ENCODE measurements at places on chromosomes 1 and 21. TPM values are rescaled to one million over a fixed set of nuclear protein-coding genes. Genes with fewer than 3 reads are reported as not detected.

GRCh38 chr1:31811605-31812004, 4.2 kb downstream of the SPOCD1 start:
- no peak for DNase-seq

DNA sequence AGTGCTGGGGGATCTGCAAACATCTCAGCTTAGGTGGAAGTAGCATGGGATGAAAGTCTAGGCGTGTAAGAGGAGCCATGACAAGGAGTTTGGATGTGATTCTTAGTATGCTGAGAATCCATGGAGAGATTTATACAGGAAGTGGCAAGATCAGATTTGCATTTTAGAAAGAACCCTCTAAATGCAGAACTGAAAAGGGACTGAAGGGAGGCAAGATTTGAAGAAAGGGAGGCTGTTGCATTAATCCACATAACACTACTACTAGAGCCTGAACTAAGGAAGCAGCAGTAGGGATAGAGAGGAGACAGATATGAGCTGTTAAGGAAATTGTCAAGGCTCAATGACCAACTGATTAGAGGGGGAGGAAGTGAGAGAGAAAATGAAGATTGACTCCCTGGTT, 9.8 kb downstream of the C1orf74 start:
- DNase-seq, result no peak

DNA sequence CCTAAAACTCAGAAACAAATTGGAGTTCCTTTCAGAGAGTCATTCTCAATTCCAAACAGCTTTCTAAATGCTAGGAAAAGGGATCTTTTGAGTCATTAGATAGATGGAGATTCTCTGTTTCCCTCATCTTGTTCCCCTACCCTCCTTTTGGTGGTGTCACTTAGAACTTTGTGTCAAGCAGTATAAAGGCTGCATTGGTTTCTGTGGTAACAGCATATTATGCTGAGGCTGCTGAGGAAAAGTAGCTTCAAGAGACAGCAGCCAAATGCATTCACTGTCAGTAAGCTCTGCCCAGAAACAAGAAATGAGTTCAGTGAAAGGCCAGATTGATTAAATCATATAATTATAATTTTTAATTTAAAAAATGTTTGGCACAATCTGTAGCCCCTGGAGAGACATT, 144.1 kb downstream of the LRRC40 start:
- DNase-seq, result no peak

DNA sequence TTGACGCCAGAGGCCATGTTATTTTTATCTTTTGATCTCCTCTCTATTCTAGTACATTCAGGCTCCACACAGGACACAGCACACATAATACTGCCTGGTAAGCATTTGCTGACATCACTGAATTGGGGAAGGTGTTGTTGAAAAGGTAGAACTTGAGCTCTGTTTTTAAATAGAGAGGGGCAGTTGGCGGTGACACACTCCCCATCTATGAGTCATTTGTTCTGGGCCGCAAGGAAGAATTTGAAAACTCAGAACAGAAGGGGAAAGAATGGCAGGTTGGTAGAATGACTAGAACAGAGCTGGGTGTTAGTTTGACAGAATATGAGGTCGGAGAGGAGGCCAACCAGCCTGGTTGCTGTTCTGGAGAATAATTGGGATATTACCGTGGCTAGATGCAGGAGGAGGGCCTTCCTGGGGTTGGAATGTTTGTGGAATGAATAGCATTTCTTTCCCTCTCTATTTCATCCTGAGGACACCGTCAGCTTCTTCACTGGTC, 52.1 kb upstream of the ERRFI1 start:
- no peak for DNase-seq

- DNase-seq, result no peak
Measured at GRCh38 chr1:231376875-231377549, 38.9 kb downstream of the SPRTN start.

- DNase-seq, result no peak
Measured at GRCh38 chr1:204564835-204565234, 48.6 kb downstream of the MDM4 start.

DNA sequence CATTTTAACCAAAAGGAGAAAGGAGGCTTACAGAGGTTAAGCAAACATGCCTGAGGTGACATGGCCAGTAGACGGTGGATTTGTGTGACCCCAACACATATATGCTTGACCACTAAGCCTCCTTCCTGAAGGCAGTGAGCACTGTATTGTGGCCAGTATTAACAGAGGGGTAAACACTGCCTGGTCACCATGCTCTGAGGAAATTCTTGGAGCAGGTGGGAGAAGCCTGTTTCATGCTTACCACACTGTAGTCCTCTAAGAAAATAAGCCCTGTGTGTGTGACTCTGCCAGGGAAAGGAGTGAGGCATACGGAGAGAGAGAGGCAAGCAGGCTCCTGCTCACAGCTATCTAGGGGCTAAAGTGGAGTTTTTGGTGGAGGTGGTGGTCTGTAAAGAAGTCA, 102.7 kb downstream of the KCND3 start:
- no peak for DNase-seq

DNA sequence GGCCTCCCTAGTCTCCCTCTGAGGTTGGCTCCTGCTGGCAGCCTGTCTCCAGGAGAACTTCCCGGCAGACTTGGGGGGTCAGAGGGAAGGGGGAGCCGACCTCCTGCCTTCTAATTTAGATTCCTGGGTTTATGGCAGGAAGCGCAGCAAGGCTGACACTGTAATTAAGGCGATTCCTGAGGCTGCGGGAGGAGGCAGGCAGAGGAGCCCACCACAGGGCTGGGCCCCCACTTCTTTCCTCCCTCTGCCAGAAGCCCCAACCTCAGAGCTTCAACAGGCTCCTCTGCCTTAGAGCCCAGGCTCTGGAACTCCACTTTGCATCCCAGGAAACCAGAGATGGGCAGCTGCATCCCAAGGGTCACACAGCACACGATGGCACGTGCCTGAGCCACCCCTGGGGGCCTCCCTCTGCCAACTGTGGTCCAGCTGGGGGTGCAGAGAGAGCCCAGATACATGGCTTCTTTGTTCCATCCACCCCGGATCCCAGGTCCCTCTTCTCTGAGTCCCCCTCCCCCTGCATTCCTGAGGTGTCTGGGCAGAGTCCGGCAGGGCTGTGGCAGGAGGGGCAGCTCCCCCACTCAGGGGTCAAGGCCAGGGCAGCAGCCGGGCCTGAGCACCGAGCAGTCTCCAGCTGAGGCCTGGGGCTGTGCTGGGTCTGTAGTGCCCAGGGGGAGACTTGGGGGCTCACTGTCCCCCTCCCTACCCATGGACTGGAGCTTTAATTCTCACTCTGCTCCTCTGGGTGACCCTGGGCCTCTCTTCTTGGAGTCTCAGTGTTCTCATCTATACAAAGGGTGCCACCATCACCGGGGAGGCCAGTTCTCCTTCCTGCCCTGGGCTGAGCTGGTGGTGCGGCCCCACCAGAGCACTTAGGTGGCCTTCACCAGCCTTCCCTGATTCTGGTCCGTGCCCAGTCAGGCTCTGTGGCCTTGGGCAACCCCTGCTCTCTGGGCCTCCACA, 39.4 kb upstream of the FAM131C start:
- DNase-seq, result no peak

- no peak for DNase-seq
Measured at GRCh38 chr1:68011657-68012375, 38.6 kb downstream of the DIRAS3 start.

GRCh38 chr1:193850745-193851144, 664.3 kb upstream of the B3GALT2 start:
- no peak for DNase-seq

- peak; percentile 65 for DNase-seq
Measured at GRCh38 chr1:143698016-143698415, 273.8 kb downstream of the FAM72C start.

DNA sequence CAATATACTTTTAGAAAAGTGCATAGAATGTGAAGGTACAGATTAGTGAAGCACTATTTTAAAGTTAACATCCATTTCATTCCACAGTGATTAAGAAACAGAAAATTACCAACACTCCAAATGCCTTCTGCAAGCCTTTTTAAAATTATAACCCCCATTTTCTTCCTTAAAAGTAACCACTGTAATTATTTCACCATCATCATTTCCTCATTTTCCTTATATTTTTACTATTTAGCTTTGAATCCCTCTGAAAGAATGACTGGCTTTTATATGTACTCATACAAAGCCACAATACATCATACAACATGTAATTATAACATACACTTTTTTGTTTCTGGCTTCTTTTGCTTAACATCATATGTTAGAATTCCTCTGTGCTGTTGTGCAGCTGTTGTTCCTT, 6.5 kb upstream of the NEGR1 start:
- DNase-seq, result no peak

GRCh38 chr1:46617108-46617800, 643 bp upstream of the MOB3C start:
- DNase-seq, result no peak

DNA sequence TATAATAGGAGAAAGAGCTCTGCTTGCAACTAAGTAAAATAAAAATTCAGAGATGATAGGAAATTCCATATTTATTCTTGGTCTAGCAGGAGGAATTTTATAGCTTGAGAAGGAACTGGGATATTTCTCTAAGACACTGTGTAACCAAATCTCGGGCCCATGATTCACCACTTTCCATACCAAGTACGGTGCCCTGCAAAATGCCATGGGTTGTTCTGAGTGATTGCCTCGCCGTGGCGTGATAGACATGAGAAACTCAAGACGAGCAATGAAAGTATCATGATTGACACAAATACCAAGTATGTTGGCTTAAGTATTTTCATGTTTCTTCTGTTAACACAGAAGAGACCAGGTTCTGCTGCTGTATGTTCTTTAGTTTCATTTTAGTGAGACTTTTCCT, 167.2 kb downstream of the LMO4 start:
- no peak for DNase-seq

- DNase-seq, result no peak
Measured at GRCh38 chr1:167477986-167478385, 40.3 kb downstream of the CD247 start.

GRCh38 chr1:59528471-59528870, 231.6 kb downstream of the FGGY start:
- DNase-seq, result no peak

DNA sequence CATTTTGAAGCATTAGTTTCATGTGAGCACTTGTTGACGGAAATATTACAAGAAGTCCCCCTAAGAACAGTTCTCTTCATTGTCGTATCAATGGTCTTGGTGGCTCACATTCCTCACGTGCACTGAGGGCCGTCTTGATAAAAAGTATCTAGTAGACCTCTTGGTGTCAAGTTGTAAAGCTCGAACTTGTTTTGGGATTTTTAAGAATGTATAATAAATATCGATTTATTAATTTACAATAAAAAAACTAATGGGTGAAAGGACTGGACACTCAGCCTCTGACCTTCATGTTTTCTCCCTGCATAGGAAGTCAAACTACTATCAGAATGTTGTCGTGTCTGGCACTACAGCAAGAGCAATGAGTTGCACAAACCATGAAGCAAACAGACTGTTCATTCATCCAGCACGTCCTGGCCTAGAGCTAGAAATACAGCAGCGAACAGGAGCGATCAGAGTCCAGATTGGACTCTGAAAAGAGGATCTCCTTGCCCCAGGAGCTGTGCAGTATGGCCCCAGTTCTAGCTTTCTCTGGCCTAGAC, 319.2 kb downstream of the SMYD3 start:
- no peak for DNase-seq

- no peak for DNase-seq
Measured at GRCh38 chr1:204568576-204569315, 52.5 kb downstream of the MDM4 start.

DNA sequence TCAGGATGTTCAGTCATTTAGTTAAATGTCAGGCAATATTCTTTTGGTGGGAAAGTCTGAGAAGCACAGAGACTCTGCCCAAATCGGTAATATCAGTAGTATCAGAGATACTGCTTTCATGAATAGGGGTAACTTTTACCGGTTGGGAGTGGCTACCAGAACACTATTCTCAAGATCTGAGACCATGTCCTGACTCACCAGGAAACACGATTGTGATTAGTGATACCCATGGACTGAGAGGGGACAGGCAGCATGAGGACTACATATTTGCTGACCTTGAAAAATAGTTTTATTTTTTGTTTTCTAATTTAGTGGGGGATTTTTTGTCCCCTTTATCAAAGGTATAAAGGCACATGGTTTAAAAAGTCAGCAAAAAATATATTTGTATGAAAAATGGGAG, 76.0 kb upstream of the NEK2 start:
- DNase-seq, result no peak

The GJA9 gene
- not detected for total RNA-seq

The MEGF6 gene
- 57.1 TPM for total RNA-seq

The RHD gene
- not detected for total RNA-seq

The ZMYND12 gene
- total RNA-seq, result 2.8 TPM

The GNG12 gene
- total RNA-seq, result 43.3 TPM

The GREM2 gene
- 0.74 TPM for total RNA-seq

The F3 gene
- 62.4 TPM for total RNA-seq

The TNFRSF8 gene
- 2.7 TPM for total RNA-seq

The BATF3 gene
- 12.8 TPM for total RNA-seq

The FOXD2 gene
- total RNA-seq, result 0.44 TPM

The RGS13 gene
- total RNA-seq, result 5.0 TPM

The POU3F1 gene
- total RNA-seq, result not detected

The FCGR3B gene
- 50.1 TPM for total RNA-seq

The KRTAP19-2 gene
- not detected for total RNA-seq
